ENCODE measurements at places on chromosomes 11 and 22.

- no peak for DNase-seq
Observed at GRCh38 chr11:108398439-108398838, 68.9 kb downstream of the C11orf65 start.

DNA sequence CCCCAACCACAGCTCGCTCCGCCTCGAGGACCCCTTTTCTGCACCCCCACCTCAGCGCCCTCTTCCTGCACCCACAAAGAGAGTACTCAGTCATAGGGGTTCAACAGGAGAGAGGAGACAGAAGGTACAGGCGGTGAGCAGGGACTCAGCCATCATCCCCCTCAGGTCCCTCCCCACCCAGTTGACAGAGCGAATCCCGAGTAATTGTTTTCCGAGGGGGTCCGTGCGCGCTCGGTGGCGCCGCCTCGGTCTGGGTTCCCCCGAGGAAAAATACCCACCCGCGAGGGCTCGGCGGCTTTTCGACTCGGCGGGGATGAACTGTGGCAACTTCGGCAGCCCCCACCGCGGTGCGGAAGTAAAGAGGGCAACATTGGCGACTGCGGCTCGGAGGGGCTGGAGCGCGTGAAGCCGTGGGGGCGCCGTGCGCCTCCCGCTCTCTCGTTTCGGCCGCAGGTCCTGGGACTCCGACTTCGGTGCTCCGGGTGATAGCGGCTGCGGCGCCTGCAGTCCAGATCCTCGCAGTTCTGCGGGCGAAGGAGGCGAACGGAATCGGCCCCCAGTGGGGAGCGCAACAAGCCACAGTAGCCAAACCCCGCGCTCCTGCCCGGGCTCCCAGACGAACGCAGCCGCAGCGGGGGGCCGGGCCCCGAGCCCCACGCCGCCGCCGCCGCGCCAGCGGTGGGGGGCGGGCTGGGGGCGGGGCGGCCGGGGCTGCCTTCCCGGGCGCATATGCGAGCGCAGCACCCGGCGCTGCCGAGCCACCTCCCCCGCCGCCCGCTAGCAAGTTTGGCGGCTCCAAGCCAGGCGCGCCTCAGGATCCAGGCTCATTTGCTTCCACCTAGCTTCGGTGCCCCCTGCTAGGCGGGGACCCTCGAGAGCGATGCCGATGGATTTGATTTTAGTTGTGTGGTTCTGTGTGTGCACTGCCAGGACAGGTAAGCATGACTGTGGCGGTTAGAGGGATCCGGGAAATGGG, at the start of gene NELL1:
Gene NELL1 (plus strand): TSS at position 743 of the 976 bp plus-strand sequence.
- no peak for DNase-seq

- no peak for DNase-seq
Observed at GRCh38 chr22:32322986-32323385, 34.7 kb upstream of the RFPL3 start.

- DNase-seq: no peak
Observed at GRCh38 chr11:74444173-74444826, 23.0 kb downstream of the KCNE3 start.

- no peak for DNase-seq
Observed at GRCh38 chr22:46696229-46696518, 41.9 kb downstream of the CERK start.

DNA sequence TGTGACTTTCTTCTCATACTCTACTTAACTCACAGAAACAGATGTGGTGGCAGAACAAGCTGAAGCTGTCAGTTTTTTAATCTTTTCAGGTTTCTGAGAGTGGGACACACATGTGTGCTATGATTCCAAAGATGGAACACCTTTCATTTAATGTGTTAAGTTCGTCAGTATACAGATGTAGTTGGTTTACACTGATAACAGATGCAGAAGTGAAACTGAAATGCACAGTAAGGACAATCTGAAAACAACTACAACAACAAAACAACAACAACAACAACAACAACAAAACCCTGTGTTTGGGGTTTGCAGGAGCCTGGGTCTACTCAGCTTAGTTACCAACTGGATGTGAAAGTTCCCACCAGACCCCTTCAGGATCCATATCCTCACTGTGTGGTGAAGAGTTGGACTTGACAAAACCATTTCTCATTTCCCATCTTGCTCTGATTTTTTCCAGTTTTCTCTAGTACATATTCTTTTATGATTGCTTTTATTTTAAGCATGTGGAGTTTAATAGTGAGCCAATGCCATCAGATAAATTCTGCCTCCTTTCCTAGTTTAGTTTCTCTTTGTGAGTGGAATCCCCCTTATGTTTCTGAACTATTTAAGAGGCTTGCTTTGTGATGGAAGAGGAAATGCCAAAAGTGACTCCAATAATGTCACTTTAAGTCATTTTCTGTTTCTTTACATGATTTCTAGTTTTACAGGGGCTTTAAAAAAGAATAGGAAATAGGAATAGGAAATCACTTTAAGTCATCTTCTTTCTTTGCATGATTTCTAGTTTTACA, 47.8 kb downstream of the ARHGAP42 start:
- DNase-seq: no peak

GRCh38 chr22:26276529-26277160, 107.4 kb downstream of the SEZ6L start:
- no peak for DNase-seq

GRCh38 chr22:43955883-43956782, 891 bp downstream of the SAMM50 start:
- DNase-seq: no peak

- DNase-seq: peak; percentile 8
Observed at GRCh38 chr11:112564228-112564955, 303.7 kb upstream of the PLET1 start.

GRCh38 chr11:119619665-119620064, 109.3 kb downstream of the NECTIN1 start:
- no peak for DNase-seq

DNA sequence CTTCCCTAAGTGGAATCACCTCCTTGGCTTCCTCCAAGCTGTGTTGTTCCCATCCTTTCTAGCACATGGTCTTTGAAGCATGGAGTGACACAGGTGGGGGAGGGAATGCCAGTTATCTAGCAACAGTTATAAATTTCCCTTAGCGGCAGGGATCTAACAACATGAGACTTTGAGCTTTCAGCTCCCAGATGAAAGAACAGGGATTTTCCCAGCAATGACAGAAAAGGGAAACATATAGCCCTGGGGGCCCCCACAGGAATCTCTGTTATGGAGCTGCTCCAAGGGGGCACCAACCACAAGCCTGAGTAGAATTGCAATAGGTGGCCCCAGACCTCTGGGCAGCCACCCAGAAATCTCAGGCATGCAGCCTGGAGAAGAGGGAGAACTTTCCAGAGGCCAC, 163.0 kb downstream of the GRIK4 start:
- DNase-seq: peak; percentile 87

- DNase-seq: no peak
Observed at GRCh38 chr11:19579957-19580356, 132.7 kb upstream of the NAV2 start.

DNA sequence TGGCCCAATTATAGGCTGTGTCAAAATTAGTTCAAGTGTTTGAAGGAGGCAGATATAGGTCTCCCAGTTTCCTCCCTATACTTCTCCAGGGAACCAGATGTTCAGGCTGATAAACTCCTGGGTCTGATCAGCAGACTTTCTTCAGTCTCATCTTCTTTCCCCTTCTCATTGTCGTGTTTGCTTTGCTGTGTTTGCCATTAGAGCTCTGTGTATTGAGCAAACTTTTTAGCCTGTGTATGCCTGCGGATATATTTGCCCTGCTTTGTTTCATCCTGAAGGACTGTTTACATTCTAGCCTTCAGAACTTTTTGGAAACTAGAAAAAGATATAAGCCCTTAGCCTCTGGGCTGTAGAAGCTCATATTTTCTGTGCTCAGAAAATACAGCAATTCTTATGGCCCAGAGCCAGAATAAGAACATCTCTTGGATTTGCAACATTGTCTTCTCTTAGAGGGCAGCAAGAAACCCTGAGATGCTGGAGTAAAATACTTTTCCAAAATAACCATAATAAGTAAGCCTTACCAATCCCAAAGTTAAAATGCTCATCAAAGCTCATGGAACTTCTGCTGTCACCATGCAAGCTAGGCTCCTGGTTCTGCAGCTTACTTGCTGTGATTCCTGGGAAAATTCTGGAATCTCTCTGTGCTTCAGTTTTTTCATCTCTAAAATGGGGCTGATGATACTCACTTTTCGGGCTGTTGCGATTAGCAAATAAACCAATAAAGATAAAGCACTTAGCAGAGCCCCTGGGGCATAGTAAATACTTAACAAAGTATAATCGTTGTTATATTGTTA, 34.1 kb upstream of the ME3 start:
- no peak for DNase-seq

DNA sequence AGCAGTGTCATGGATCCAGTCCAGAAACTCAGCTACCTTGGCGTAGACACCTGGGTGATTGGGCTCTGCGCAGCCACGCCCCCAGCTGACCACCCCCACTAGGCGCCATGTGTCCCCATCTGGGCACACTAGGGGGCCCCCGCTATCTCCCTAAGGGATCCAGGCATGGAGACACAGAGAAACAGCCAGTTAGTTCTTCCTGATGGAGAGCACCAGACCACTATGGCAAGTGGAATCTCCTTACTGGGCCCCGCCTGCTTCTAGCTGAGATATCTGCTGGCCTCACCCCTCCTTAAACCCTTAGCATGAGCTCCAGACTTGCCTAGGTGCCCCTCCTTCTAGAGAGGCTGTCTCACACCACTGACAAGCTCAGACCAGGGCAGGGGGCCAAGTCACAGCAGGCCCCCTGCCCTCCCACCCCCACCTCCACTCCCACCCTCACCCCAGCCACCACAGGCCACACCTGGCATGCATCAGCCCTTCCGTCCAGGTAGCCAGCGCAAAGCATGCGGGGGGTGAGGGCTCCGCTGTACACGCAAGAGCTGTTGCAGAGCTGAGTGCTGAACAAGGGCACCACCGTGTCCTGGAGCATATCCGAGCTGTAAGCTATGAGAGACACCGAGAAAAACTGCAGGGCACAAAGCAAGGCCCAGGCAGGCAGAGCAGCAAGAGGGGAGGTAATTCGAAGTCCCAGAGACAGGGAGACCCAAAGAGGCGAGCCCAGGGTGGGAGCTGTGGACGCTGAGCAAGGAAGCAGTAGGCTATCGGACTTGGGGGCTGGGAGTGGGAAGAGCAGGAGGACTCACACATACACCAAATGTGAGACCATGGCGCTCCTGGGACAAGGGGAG, 16.1 kb downstream of the TMPRSS5 start:
- DNase-seq: no peak

- DNase-seq: peak; percentile 98
Observed at GRCh38 chr11:124953753-124954589, at the start of gene CCDC15. TSS of gene CCDC15 (plus strand) at chr11:124954202. CDS start at chr11:124954733, 531 bp downstream.

- DNase-seq: peak; percentile 45
Observed at GRCh38 chr22:27474112-27474571, 327.4 kb downstream of the MN1 start.

GRCh38 chr11:94731880-94732601, 36.1 kb upstream of the AMOTL1 start:
- DNase-seq: peak; percentile 75

- no peak for DNase-seq
Observed at GRCh38 chr11:44695169-44695833, 31.5 kb upstream of the TSPAN18 start.

DNA sequence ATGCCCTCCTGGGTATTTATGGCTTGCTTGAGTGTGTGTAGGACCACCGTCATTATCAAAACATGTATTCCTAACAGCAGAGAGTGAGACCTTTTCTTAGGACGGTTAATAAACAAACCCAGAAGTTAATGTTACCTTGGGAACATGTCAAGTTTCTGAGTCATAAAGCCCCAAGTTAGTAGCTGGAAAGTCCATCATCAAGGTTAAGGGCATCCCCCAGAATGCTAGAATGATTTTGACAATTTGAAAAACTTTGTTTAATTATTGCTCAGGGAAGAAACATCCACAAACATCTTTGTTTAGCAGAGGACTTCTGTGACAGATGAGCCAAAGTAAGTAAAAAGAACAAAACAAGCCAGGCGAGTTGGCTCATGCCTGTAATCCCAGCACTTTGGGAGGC, 20.0 kb downstream of the CAVIN3 start:
- DNase-seq: no peak

GRCh38 chr11:3853899-3854659, 1.4 kb upstream of the STIM1 start:
- no peak for DNase-seq

GRCh38 chr11:97269527-97269926, 879.7 kb downstream of the JRKL start:
- no peak for DNase-seq

- peak; percentile 92 for DNase-seq
Observed at GRCh38 chr11:12769834-12770345, 95.7 kb downstream of the TEAD1 start.

DNA sequence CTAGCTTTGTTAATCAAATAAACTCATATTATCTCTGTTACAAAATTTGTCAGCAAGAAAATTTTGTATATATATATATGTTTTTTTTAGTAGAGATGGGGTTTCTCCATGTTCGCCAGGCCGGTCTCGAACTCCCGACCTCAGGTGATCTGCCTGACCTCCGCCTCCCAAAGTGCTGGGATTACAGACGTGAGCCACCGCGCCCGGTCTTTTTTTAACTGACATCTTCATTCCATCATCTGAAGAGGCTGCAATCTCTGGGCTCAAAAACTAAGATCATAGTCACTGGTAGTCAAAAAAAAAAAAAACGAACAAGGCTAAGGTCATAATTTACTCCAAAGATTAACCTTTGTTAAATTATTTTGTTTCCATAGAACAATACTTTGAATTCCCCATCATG, 5.3 kb upstream of the KLHDC7B start:
- no peak for DNase-seq

DNA sequence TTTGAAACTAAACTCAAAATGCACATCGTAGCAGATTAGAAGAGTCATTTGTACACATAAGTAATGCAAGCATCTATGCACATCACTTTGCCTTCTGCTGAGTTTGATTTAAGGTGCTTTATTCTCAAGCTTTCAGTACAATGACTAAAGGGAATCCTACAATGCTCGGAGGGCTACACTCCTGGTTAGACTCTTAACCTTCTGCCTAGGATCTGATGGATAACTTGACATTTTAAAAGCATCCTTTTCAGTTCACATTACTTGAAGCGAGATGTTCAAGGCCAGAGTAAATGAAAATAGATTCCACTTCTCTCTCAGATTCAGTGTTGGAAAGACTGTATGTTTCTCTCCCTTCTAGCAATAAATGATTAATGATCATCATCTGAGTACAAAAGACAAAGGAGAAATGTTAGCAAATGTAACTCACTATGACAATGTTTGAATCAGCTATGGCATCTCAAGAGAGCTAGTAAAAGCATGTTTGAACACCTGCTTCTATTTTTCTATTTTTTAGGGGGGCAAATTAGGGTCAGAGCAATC, 259.2 kb upstream of the ANO3 start:
- no peak for DNase-seq

GRCh38 chr11:11387622-11388305, 34.7 kb upstream of the CSNK2A3 start:
- DNase-seq: no peak

- DNase-seq: no peak
Observed at GRCh38 chr22:39171623-39172264, 19.3 kb upstream of the CBX7 start.
